Breast epithelium (tissue), 4 donors: ENCODE measurements at places on chromosomes 1 and 21. TPM values are rescaled to one million over a fixed set of nuclear protein-coding genes. Genes with fewer than 3 reads are reported as not detected.

Gene LMX1A
- not detected for total RNA-seq

Gene LCE1C
- not detected for total RNA-seq

Gene GPR25
- total RNA-seq: not detected

Gene CYP4Z1
- 19.2 TPM for total RNA-seq

- H3K36me3 ChIP-seq: peaks cover 14% of the 10 kb centered on the region
- peaks cover 9% of the 10 kb centered on the region for H3K4me1 ChIP-seq
- no peak for DNase-seq
- no peaks in the 10 kb centered on the region for H3K27me3 ChIP-seq
- no peak overlapping the region for H3K27ac ChIP-seq
- H3K4me3 ChIP-seq: no peak overlapping the region
These were observed 12.7 kb downstream of the UTP11 start for GRCh38 chr1:38025233-38025632.

GRCh38 chr1:201371792-201372191 lies 5.7 kb downstream of the TNNT2 start:
- no peaks in the 10 kb centered on the region for H3K36me3 ChIP-seq
- no peak overlapping the region for H3K4me3 ChIP-seq
- no peaks in the 10 kb centered on the region for H3K27me3 ChIP-seq

GRCh38 chr1:94160811-94161210 lies 39.9 kb upstream of the ABCA4 start:
- no peaks in the 10 kb centered on the region for H3K36me3 ChIP-seq
- H3K4me3 ChIP-seq: no peak overlapping the region
- no peak overlapping the region for H3K27ac ChIP-seq
- H3K4me1 ChIP-seq: no peaks in the 10 kb centered on the region

DNA sequence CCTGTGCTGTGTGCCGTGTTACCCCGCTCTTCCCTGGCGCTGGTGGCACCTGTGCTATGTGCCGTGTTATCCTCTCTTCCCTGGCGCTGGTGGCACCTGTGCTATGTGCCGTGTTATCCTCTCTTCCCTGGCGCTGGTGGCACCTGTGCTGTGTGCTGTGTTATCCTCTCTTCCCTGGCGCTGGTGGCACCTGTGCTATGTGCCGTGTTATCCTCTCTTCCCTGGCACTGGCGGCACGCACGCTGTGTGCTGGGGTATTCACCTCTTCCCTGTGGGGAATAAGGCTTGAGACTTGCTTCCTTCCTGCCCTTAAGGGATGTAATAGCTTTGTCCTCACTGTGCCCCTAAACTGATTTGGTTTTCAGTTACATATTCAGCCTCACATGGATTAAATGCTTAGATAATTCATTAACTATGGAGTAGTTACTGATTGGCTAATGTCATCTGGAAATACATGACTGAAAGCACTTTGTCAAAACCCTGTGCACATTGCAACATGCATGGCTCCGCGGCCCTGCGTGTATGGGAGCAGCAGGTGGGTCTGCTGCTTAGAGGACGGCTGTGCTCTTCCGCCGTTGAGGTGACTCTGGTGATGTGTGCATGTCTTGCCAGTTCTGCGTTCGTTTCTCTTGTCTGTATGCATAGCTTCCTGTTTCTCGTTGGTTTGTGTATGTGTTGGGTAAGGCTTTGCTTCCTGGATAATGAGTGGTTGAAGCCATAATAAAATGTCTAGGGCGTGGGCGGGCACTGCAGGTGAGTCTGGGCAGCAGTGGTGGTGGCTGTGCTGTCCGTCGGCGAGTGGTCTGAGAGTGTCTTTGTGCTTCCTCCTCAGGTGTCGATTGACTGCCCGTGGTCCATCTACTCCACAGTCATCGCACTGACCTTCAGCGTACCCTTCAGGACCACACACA lies 17.9 kb upstream of the PWP2 start:
- no peaks in the 10 kb centered on the region for H3K27me3 ChIP-seq
- peaks cover 3% of the 10 kb centered on the region for H3K36me3 ChIP-seq
- no peak for DNase-seq
- H3K4me3 ChIP-seq: no peak overlapping the region

DNA sequence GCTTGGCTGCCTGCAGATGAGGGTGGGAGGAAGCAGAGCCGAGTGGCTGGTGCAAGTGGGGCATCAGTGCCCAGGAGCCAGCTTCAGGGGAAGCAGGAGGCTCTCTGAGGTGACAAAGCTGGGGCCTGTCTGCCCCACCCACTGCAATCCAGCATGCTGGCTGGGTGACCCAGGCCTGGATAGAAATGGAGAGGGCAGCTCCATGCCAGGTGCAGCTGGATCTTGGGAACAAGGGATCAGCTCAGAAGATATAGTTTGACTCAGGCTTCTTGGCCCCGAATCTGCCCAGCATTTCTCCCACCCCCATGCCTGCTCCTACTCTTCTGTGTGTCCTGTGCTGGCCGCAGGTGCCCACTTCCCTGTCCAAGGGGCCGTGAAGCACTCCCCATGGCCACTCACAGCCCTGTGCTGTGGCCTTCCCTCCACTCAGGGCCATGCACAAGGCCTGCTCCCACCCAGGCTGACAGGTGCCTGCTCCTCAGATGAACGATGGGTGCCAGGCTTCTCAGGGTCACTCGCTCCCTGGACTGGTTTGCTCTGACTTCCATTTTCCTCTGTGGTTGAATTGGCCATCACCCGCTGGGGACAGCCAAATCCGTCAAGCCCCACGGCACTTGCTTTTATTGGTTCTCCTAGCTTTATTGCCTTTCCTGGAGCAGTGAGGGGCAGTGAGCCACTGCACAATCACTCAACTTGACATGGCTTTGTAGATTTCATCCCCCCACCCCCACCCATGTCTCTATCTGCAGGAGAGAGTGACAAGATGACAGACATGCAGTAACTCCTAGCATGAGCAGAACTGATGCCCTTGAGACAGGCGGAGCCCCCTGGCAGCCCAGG lies 174.8 kb upstream of the VAMP3 start:
- no peaks in the 10 kb centered on the region for H3K4me1 ChIP-seq
- no peak overlapping the region for H3K27ac ChIP-seq
- no peaks in the 10 kb centered on the region for H3K36me3 ChIP-seq
- no peak for DNase-seq
- H3K27me3 ChIP-seq: no peaks in the 10 kb centered on the region
- no peak overlapping the region for H3K4me3 ChIP-seq

- no peaks in the 10 kb centered on the region for H3K36me3 ChIP-seq
- no peak overlapping the region for H3K27ac ChIP-seq
- DNase-seq: no peak
- H3K27me3 ChIP-seq: no peaks in the 10 kb centered on the region
These were observed 8.2 kb upstream of the CAPZB start for GRCh38 chr1:19493547-19493946.

DNA sequence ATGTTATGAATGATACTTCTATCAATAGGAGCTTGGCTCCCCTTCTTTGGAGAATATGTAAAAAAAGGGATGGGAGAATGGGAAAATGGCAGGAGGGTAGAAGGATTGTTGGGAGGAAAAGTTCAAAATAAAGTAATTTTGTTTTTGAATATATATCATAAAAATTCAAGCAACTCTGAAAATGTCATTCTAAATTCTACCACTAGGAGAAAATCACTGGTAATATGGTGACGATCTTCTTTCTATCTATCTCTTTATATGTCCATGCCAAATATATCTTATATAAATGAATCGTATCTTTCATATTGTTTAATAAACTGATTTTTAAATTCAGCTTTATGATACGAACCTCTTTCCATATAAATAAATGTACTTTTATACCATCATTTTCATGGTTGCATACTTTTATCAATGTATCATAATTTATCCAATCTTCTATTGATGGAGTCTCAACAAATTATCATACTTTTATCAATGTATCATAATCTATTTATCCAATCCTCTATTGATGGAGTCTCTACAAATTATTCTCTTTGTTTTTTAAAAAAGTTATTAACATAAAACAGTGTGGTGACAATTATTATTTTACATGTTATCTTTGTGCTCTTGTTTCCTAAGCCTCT lies 73.7 kb upstream of the MARK1 start:
- H3K4me3 ChIP-seq: no peak overlapping the region
- H3K27me3 ChIP-seq: no peaks in the 10 kb centered on the region
- no peaks in the 10 kb centered on the region for H3K4me1 ChIP-seq
- H3K36me3 ChIP-seq: no peaks in the 10 kb centered on the region
- no peak overlapping the region for H3K27ac ChIP-seq

DNA sequence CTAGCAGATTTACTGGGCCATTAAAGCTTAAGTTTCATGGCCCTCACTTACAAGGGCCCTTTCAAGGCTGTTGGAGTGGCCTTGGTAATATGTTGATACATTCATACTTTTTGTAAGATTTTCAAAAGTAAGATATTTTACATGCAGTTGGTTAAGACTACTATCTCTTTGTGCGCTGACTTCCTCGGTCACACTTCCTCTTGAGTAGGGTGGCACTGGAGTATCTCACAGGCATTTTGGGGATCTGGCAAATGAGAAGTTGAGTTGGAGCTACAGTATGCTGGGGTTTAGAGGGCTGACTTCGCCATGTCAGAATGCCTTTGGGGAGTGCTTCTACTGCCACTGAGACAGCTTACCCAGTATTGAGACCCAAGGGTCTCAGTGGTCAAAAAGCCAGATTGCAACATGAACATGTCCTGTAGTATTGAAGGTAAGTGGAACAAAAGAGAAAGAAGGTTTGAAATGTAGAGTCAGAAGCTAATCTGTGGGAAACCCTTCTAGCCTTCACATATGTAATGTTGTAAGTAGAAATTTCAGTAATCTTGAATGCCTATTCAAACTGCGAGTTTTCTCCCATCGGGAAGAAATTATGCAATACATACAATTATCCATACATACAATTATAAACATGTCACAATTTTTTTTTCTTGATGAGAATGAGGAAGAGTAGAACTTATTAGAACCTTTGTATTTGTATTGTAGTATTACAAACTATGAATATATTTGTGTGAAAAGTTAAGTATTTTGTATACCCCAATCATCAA lies 32.3 kb upstream of the RALGPS2 start:
- no peak for DNase-seq
- no peaks in the 10 kb centered on the region for H3K4me1 ChIP-seq
- no peaks in the 10 kb centered on the region for H3K36me3 ChIP-seq
- H3K27ac ChIP-seq: no peak overlapping the region
- no peaks in the 10 kb centered on the region for H3K27me3 ChIP-seq
- H3K4me3 ChIP-seq: no peak overlapping the region

- H3K27me3 ChIP-seq: no peaks in the 10 kb centered on the region
- no peak for DNase-seq
- H3K36me3 ChIP-seq: no peaks in the 10 kb centered on the region
- no peak overlapping the region for H3K4me3 ChIP-seq
- H3K4me1 ChIP-seq: no peaks in the 10 kb centered on the region
These were observed 129.5 kb upstream of the LRRC7 start for GRCh38 chr1:69438056-69438795.
